ENCODE measurements at places on chromosomes 1 and 21.

GRCh38 chr1:26733982-26734381 is 38.2 kb downstream of the ARID1A start:
- peak; percentile 15 for DNase-seq

- no peak for DNase-seq
Observed at GRCh38 chr1:43887748-43888147, 45.9 kb upstream of the ARTN start.

DNA sequence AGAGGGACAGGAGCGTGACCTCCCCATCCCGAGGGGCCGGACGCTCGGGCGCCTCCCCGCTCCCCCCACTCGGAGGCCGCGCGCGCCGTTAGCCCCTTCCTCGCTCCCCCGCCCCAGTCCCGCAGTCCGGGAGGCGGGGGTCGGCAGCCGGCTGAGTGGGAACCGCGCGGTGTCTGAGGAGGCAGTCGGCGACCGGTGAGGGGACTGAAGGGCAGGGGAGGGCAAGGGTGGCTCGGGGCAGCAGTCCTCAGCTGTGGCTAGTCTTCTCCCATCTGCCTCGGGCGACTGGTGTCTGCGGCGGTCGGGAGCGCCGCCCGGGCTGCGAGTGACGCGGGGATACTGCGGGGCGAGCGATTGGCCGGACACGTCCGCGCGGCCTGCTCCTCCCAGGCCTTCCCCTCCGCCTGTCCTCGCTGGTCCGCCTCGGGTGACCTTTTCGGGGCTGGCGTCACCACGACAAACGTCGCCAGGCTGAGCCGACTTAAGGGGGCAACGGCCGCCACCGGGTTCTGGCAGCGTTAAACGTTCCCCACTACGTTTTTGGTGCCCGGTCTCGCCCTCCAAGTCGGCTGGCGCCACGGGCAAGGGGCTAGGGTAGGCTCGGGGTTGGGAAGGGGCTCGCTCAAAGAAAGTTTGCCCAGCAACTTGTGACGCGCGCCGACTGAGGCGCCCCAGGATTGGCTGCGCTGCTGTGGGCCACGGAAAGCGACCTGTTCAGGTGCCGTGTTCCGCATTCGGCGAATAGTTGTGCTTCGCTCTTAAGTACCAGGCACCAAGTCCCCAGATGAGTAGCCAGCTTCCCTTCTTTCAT is 538 bp downstream of the ZNF672 start:
- DNase-seq, result peak; percentile 87

- DNase-seq, result no peak
Observed at GRCh38 chr1:24540051-24540905, 15.6 kb upstream of the NCMAP start.

DNA sequence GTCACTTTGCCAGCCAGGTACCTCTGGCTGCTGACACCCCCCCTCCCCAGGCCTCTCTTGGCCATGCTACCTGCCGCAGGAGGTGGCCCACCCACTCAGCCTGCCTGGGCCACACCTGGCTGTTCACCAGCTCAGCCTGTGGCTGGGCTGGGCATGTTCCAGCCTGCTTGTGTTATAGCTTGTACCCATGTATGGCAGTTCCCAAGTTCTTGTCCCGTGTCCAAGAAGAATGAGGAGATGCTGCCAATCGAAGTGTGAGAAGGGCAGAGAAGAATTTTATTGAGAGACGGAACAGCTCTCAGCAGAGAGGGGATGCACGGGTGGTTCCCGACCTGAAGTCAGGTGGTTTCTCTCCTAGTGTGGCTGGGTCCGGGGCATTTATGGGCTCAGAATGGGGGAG is 3.9 kb upstream of the MMEL1 start:
- no peak for DNase-seq

DNA sequence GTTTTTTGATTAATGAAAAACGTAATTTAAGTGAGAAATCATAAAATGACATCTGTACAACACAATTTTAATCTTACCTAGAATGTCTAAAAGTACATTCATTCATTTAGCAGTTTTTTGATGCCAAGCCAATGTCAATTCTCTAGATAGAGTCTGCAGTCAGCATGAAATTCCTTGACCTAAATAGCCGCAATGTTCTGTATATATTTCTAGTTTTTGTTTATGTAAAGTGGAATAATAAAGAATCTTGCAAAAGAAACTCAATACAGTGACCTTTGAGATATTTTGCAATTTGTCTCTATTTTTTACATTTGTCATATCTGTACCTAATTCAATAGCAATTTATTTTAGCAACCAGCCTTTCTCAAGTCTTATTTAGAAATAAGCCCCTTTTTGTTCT is 176.0 kb downstream of the ATP6V1G3 start:
- no peak for DNase-seq

- no peak for DNase-seq
Observed at GRCh38 chr1:205447457-205448341, 8.1 kb downstream of the BLACAT1 start.

DNA sequence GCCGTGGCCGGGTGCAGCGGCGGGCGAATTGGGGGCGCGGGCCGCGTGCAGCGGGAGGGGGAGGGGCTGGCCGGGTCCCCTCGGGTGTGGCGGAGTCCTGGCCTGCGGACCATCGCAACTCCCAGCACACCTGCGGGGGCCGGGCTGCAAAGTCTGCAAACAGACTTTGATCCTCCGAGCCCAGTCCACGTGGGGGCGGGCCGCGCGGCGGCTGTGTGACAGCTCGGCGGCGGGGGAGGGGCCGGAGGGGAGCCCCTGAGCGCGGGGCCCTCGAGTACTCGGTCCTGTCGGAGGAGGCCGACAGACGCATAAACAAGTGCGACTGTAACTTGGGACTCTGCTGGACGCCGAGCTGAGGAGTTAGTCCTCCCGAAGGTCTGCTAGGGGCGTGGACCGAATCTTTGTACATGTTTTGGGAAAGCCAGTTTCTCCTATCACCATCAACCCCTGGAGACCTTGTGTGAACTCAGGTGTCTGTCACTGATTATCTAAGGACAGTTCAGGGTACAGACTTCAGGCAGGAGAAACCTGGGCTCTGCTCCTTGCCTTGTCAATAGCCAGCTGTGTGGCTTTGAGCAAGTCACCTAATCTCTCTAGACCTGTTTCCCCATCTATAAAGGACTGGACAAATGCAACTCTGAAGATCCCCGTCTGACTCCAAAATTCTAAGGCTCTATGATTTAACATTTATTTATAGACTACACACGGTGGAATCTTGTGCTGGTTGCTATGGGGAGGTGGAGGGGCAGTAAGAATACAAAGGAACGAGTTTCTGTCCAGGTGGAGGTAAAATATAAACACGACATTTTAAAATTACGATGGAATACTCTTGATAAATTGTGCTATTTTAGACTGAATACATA is 710 bp upstream of the SLC30A1 start:
- DNase-seq, result no peak

- DNase-seq, result no peak
Observed at GRCh38 chr1:183883623-183884022, 78.7 kb downstream of the RGL1 start.

DNA sequence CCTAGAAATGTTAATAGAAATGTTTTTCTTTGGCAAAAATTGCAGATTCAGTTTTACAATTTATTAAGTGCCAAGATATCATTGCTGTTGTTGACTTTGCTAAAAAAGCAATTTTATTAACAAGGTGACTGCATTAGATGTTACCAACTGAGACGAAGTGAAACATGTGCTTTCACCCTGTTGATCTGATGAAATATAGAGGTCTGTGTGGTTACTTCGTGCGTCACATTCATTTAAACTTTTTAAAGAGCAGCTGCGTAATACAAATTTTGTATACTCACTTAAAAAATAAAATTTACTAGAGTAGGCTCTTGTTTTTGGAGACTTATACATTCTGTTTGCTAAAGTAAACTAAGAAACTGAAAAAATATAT is 465.7 kb downstream of the USP25 start:
- DNase-seq, result no peak

- peak; percentile 67 for DNase-seq
Observed at GRCh38 chr1:42931108-42931539, 27.5 kb downstream of the SLC2A1 start.

DNA sequence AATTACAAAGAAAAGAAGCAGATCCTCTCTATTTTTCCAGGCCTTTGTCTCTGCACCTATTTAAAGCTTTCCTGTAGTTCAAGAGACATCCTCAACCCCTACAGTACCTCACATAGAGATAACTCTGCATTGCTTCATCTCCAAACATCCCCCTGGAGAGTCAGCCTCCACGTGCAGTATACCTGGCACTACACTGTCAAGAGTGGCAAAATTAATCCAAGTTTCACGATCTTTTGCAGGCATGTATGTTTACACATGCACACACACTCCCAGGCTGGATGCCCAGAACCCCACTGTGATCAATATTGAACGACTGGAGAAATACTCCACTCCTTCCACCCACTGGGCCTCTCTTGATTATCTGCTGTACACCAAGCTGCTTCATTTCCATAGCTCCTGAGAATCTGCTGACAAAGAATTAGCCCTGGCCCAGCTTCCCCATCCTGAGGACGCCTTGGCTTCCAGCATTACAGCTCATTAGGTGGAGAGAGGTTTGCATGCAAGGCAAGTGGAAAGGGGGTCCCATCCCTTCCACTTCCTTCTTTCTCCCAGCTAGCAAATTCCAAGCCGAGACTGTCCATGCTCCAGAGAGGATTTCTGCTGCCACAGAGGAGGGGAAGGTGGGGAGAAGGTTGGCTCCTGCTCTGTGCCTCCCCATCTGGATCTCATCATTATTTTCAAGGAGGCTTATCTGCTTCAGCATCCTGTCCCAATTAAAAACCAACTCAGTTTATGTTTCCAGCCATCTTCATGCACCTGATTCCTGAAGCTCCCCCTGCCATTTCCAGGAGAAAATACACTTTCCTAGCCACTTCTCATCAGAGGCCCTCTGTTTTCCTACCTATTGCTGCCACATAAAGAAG is 66.5 kb upstream of the GOLT1A start:
- no peak for DNase-seq

- DNase-seq, result no peak
Observed at GRCh38 chr1:2267051-2267830, 39.1 kb downstream of the SKI start.

DNA sequence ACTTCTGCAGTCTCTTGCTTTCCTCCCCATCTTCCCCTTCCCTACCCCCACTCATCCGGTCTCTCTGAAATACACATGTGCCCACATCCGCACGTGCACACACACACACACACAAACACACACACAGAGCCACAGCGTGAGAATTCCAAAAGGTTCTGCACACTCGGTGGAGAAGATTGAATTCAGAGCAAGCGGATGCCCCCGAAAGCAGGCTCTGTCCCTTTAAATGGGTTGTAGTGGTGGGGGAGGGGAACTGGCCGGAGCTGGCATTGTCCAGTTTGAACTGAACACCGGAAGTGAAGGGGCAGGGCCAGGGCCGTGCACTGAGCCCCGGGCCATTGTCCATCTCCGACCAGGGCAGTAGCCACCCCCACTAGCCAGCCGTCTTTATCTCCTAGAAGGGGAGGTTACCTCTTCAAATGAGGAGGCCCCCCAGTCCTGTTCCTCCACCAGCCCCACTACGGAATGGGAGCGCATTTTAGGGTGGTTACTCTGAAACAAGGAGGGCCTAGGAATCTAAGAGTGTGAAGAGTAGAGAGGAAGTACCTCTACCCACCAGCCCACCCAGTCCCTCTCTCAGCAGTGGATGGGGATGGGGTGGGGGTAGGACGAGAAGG is 1.3 kb upstream of the LIN28A start:
- no peak for DNase-seq

DNA sequence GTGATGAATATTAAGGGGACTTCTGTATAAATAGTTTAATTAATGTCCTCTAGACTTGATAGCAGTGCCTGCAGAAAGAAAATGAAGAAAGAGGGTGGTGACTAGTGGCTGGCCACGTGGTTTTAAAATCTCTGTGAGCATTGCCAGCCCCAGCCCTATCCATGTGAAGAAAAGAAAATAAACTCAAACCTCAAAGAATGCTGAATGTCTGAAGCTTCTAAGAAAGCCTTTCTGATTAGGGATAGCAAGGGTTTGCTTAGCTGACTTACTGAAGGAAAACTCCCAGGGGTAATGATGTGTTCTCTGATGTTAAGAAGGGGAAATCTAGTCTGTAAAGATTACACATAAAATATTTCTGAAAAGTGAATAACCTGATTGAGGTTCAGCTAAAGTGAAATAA is 31.8 kb downstream of the ADGRL2 start:
- no peak for DNase-seq

DNA sequence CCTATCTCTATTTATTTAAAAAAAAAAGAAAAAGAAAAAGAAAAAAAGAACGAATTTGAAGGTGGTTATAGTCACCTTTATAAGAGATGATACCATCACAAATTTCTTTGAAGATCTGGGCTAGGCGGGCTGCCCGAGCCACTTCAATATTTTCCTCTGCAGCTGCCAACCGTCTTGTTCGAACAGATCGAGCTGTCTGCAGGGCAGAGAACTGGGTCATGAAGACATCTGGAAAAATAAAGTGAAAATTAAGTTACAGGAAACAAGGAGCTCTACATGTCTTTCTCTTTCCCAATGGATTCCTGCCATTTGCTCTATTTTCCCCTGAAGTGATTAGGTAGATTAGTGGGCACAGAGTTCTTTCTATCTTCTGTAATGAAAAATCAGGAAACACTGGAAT is 31.9 kb downstream of the RUSC1 start:
- no peak for DNase-seq

GRCh38 chr1:18110968-18111367 is 3.4 kb downstream of the IGSF21 start:
- no peak for DNase-seq

GRCh38 chr1:6260961-6261614 is at the start of gene GPR153:
Gene GPR153 (minus strand): TSS chr1:6261098. CDS start chr1:6254905, 6,193 bp downstream.
- no peak for DNase-seq

DNA sequence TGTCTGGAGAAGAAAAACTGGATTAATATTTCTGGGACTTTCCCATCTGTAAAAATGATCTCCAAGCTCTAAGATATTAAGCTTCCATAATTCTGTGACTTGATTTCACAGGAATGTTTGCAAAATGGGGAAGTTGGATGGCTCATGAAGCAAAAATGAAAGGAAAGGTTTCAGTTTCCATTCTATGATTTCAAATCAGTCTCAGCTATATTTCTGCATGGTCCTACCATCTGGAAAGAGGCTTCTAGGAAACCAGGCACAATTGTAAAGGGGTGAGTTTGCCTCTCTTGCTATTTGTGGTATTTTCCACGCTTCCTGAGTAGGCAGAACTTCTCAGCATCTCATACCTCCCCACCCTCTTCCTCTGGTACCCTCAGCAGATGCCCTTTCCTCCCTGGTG is 22.4 kb upstream of the ACTN2 start:
- DNase-seq, result no peak

DNA sequence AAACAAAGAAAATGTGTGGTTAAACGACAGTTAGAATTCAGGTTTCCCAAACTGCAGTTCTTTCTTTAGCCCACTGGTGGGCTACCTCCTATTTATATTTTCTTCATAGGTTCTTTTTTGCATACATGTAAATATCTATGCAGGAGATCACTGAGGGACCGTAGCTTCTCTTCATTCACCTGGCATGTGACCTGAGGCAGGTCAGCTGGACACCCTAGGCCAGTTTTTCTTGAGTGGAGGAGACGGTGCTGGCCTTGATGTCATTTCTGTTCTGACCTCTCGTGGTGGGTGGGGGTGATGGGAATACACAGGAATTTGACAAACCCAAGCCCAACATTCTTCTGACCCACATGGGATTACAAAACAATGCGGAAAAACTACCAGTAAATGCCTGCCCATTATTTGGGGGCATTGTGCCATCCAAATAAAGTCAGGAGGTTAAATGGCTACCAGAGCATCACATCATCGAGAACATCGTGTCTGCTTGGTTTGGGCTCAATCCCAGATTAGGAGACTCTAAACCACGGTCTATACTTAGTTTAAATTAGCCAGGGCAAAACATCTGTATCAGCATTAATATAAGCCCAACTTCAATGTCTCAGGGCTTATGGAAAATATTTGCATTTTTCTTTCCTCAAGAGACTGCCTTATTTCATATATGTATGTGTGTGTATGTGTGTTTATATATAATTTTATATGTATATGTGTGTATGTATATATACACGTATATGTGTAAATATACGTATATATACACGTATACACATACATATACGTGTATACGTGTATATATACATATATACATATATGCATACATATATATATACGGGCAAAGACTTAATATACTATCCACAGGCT is 7.4 kb upstream of the IRF2BP2 start:
- DNase-seq, result no peak

Measured in CD4-positive, alpha-beta memory T cell (primary cell).